ENCODE measurements at places on chromosomes 5 and 9.

DNA sequence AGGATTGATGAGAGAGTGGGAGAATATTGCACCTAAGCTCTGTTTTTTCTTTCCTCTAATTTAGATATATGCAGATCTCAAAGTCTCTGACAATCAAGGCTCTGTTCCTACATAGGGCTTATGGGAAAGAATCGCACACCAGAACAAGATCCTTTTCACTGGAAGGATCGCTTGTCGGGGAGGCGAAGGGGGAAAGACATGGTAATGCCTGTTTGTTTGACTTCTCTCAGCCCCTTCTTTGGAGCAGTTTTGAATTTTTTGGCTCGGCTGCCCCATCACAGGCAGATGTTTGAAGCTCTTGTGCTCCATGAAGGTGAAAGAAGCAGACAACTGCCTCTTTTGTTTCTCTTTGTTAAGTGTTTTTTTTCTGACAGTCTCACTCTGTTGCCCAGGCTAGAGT is 599.9 kb upstream of the ZNF608 start:
- DNase-seq = no peak

DNA sequence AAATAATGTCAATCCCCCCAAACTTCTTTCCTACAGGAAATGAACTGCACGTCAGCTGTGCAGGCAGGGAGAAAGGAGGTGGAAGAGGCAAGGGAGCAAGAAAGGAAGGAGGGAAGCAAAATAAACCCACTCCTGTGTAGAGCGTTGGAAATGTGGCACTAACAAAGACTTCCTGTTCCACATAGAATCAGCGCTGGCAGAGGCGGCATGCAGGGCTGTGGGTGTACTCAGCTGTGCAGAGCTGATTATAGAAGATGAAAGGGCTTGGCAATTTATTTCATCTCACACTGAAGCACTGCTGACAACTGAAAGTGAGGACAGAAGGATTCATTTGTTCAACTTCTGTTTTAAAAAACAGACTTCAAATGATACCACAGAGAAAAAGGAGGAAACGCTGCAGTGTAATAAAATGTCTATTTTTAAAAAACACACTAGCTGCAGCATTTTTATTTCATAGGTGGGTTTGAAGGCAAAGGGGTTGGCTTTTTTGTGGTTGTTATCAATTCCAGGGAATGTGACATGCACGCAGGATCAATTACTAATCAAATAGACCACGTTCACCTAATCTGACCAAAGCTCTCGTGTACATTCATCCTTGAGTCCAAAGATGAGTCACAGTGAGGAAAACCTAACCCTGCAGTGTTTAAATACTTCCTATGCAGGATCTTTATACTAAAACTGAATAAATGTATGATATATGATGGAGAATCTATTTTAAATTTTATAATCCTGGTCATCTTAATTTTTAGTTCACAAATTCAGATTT is 583.5 kb downstream of the ZNF608 start:
- no peak for DNase-seq

DNA sequence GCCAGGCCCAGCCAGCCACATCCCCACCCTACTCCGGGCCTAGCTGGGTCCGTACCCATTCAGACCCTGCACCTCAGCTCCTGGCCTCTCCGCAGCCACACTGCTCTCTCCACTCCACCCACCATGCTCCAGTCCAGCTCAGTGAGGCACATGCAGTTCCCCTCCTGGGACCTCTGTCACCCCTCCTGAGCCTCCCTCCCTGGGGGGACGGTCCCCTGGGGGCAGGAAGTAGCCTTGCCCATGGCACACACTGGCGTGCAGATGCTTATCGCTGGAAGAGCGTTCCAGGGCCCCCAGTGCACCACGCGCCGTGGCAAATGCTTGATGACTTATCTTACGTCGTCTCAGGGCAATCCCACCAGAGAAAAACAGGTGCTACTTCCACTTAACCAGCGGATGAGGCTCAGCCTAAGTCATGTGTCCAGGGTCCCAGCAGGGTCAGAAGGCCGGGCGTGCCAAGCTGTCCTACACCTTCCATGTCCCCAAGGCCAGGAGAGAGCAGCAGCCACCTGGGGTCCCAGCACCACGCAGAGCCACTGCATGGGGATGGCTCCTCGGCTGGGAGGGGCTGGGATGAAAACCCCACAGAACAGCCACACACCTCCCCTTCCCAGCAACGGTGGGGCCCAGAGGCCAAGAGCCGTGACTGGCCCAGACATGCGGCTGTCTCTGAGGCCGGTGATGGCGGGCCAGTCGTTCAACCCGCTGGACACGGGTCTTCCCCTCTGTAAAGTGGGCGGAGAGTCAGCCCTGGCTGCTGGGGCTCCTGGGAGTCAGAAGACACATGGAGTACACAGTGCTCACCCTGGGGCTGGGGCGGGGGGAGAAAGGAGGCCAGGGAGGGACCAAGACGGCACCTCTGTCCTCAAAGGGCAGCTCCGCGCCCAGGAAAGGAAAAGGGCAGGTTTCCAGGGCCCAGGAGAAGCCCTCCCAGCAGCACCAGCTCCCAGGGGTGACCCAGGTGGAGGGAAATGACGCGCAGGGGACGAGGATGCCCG is 2.6 kb upstream of the CCDC187 start:
- peak; percentile 39 for DNase-seq

DNA sequence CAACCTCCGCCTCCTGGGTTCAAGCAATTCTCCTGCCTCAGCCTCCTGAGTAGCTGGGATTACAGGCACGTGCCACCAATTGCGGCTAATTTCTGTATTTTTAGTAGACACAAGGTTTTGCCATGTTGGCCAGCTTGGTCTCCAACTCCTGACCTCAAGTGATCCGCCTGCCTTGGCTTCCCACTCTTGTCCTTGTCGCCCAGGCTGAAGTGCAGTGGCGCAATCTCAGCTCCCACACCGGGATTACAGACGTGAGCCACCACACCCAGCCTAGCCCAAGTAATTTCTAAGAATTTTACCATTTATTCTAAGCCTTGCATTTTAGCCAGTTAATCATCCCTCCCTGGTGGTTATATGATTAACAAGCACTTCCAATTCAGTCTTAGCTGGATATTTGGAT is 11.0 kb downstream of the NAIP start:
- DNase-seq = no peak

- peak; percentile 67 for DNase-seq
Observed at GRCh38 chr5:81425569-81425968, 31.6 kb upstream of the ACOT12 start.

DNA sequence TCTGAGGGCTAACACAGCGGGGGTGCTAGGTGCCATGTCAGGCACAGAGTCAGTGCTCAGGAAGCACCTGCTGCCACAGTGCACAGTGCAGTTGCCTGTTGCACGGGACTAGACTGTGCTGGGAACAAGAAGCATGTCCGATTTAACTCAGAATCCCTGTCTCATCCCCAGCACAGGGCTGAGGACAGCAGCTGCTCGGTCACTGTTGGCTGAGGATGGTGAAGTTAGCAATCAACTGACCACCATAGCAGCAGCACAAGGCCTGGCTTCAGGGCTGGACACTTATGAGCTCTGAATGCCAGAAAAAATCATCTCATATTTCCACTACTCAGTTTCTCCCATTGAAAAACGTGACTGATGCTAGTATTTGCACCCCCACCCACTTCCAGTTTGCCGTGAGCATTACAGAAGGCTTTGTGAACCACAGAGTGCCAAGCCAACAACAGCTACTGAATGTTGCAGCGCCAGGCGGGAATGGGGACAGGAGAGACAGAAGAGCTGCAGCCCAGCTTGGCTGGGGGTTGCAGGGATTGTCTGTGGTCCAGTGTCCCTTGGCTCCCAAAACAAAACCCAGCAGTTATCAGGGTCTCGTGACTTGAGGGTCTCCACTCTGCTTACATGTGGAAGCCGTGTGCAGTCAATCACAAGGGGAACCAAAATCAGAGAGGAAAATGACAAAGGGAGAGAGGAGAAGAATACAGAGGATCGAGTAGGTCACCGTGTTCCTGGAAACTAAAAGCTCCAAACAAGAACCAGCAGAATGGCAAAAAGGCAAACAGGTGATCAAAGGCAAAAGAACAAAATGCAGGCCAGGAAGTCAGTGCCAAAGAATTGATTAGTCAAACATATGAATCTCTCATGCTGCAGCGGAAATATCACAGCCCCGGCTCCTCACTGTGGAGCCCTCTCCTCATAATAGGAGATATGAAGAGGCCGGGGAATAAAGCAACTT is 155.6 kb downstream of the CRB2 start:
- DNase-seq = no peak

GRCh38 chr5:73312872-73313510 is 135.6 kb downstream of the FOXD1 start:
- no peak for DNase-seq

DNA sequence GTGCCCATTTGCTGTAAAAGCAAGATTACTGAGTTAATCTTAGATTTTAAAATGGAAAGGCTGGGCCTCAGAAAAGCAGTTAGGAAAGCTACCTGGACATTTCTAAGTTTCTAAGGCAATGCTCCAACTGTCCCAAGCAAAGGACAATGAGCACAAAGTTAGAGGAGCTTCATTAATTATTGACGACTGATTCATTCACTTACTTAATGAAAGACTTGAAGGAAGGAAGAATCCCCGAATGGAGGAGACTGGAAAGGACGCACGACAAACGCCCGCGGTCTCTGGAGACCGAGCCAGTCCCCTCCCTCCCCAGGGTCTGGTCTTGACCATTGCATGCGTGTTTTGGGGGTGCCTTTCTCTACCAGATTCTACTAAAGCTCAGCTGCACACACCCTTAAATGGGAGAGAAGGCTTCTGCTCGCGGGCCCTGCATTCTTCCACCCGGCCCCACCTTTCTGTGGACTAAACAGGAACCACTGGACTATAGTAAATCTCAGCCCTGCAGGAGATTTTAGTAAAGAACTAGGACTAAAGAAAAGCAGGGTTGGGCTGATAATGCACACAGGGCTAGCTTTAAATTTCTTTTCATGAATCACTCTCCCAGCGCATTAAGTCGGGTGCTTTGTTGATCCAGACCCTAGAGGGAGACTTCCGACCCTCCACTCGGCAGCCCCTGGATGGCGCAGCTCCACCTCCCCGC is 44.8 kb downstream of the CTSL start:
- no peak for DNase-seq

GRCh38 chr9:36855448-36856315 is 178.4 kb downstream of the PAX5 start:
- DNase-seq = peak; percentile 15

DNA sequence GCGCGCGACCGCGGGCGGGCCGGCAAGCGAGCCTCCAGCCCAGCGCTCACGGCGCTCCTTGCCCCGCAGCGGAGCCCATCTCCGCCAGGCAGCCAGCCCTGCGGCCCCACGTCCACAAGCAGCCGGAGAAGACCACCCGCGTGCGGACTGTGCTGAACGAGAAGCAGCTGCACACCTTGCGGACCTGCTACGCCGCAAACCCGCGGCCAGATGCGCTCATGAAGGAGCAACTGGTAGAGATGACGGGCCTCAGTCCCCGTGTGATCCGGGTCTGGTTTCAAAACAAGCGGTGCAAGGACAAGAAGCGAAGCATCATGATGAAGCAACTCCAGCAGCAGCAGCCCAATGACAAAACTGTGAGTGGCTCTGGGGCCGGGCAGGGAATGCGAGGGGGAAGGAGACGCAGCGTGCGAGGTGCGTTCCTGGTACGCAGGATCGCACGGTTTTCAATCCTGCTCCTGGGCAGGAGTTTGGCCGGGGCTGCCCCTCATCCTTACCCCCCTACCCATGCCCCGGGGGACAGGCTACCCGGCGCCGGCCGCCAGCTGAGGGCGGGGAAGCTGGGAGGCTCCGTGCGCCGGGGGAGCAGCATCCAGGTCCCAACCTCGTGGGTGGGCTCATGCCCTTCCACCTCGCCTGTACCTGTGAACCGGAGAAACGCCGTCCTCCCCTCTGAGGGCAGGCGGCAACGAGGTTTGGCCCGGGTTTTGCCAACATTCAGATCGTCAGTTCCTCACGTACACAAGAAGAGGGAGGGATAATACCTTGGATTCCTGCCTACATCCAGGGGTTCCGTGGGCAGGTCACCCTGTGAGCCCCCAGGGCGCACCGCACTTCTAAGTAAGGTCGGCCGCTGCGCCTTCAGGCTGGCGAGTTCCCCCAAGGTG is 6.6 kb downstream of the ISL1 start:
- DNase-seq = no peak

- DNase-seq = no peak
Observed at GRCh38 chr5:174056064-174056847, 10.8 kb downstream of the NSG2 start.

DNA sequence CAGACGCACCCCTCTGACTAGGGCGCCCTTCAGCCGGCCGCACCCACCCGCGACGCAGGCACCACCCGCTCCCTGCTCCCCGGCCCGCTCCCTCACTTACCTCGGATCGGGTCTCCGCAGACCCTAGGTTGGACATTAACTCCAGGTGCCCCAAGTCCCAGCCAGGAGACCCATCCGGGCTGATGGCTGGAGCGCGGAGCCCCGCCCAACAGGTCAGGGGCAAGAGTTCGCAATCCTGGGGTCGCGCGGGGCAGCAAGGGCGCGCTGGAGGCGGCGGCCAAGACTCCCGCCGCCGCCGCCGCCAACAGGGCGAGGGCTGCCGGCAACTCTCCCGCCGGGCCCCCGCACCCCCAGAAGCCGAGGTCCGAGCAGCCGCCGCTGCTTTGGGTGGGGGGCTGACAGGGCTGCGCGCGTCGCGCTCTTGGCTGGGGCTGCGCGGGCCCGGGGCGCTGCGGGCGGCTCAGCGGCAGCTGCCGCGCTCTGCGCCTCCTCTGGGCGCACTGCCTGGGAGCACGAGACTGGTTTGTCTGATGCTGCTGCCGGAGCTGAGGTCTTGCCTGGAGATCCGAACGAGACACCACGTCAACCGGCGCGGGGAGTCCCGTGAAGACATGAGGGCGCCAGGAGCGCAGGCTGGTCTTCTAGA is at the start of gene GDNF:
Gene GDNF, minus strand, starts transcription at position 635 of the 646 bp plus-strand sequence. CDS start 5,245 bp downstream, outside the sequence.
- no peak for DNase-seq

GRCh38 chr5:93909356-93909755 is 168.0 kb upstream of the POU5F2 start:
- DNase-seq = peak; percentile 35

DNA sequence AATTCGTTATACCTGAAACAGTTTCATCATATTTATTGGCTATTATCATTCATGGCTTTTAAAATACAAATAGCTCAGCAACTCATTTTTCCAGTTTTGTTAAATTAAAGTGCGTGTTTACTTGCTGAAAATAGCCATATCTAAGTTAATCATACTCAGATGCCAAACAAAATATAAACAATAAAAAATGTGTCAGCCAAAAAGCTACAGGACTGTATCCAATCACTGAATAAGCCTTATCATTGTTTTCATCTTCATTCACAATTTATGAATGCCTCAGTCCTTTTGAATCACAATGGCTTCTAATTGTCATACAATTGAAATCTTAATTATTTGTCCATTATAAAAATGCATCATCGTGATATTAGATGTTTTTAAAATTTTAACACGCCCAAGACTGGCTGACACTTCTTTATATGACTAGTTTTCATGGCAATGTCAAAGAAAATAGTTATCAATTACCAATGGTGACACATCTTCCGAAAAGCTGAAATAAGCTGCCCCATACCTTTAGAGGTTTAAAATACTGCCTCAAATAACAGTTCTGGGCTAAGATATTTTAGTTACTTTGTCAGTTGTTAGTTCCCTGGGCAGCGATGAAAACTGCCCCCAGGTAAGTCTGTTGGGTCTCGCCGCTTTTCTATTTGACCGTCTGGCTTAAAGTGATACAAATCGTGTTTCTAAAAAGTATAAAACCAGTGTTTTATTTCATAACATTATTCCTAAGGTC is 1.8 kb downstream of the NFIB start:
- no peak for DNase-seq

Data from RKO (cell line).